ENCODE measurements at places on chromosomes 4 and X. TPM values are rescaled to one million over a fixed set of nuclear protein-coding genes. Genes with fewer than 3 reads are reported as not detected.

SGMS2 gene
- total RNA-seq, result 83.4 TPM

CXCL10 gene
- not detected for total RNA-seq

PPP2R2C gene
- total RNA-seq, result not detected

RBM47 gene
- total RNA-seq, result 0.38 TPM

GYPB gene
- total RNA-seq, result not detected

MAGED4 gene
- 22.5 TPM for total RNA-seq

CT45A5 gene
- not detected for total RNA-seq
